ENCODE measurements at places on chromosomes 3 and 15.

- DNase-seq, result no peak
Observed at GRCh38 chr3:16538507-16538906, 25.0 kb upstream of the RFTN1 start.

- no peak for DNase-seq
Observed at GRCh38 chr15:78392430-78392829, 45.6 kb upstream of the IREB2 start.

DNA sequence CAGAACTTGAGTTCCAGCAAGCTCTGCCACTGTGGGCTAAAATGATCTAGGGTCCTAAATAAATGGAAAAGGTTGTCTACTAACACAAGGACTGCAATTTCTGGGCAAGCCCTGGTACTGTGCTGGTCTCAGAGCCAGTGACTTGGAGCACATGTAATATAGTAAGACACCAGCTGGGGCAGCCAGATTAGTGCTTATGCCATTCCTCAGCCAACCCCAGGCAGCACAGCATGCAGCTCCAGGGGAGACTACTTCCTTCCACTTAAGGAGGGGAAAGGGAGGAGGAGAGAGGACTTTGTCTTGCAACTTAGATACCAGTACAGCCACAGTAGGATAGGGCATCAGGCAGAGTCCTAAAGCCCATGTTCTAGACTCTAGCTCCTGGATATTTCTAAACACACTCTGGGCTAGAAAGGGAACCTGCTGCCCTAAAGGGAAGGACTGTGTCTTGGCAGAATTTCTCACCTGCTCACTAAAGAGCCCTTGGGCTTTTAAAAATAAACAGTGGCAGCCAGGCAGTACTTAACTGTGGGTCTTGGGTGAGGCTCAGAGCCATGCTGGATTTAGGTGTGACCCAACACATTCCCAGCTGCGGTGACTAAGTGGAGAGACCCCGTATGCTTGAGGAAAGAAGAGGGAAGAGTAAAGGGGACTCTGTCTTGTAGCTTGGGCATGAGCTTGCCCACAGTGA is 223.7 kb upstream of the BCHE start:
- DNase-seq, result no peak

- DNase-seq, result no peak
Observed at GRCh38 chr3:107796791-107797190, 274.0 kb downstream of the BBX start.

DNA sequence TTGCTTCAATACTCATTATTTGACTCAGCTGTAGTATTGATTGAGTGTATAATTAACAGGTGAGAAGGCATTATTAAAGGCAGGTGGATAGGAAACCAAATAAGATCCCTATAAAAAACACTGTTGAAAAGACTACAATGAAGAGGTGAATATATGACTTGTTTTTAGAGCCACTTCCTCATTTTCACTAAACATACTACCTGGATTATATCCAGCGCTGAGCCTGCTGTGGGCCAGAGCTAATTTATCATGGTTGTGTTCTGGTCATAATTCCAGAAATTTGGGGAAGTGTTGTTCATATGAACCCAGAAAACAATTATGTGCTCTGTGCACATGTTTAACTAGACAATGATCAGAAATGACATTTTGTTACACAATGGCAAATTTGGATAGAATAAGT is 235.3 kb upstream of the MME start:
- DNase-seq, result no peak

GRCh38 chr3:194247350-194247740 is 103.8 kb downstream of the CPN2 start:
- DNase-seq, result no peak

DNA sequence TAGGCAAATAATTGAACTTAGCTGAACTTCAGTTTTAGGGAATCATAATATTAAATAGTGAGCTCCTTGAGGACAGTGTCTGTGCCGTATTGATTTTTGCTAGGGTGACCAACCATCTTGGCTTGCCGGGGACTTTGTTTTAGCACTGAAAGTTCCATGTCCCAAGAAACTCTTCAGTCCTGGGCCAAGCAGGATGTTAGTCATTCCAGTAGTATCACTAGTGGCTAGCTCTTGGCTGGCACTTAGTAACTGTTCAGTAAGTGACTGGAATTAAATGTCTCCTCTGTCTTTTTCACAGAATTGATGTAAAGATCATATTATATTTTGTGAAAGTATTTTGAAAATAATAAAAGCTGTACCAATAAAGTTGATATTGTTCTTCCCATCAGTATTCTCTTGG is 42.3 kb downstream of the RSRC1 start:
- no peak for DNase-seq

DNA sequence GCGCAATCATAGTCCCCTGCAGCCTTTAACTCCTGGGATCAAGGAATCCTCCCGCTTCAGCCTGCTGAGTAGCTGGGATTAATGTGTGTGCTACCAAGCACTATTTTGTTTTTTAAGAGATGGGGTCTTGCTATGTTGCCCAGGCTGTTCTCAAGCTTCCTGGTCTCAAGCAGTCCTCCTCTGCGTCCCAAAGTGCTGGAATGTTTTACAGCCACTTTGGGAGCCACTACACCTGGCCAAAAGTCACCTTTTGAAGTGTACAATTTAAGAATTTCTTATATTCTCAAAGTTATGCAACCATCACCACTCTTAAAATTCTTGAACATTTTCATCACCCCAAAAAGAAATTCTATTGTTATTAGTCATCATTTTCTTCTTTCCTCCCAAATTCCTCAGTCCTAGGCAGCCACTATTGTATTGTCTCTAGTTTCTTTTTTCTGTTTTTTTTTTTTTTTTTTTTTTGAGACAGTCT is 17.8 kb downstream of the CDV3 start:
- DNase-seq, result no peak

DNA sequence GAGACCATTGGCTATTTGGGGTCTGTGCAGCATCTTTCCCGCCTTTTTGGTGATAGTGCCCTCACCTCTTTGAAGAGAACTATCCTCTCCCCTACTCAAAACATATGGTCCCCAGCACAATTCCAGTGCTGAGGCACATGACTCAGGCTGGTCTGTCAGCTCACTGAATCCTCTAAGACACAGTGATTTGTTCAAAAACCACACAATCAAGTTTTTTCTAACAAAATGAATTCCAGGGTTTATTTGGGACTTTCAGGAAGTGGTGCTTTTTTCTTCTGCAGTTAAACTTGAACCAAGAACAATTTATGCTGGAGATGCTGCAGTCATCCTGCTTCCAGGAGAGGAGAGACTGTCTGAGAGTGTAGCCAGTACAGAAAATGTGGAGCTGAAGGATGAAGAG is 142.5 kb upstream of the LMCD1 start:
- no peak for DNase-seq

DNA sequence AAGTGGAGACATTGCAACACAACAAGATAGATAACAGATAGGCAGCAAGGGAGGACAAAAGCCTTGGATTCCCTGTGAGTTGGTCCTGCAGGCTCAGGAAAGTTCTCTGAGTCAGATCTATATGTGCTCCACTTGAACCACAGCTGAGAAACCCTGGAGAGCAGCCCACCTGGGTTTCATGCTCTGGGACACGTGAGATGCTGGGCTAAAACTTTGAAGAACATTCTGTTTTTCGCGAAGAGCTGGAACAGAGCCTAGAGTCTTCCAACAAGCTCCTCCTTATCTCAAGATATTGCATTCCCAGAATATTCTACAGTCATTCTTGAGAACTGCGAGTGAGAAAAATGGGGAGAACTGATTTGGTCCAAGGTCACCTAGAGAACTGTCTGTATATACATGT is 583.0 kb upstream of the ROBO1 start:
- DNase-seq, result no peak

- DNase-seq, result no peak
Observed at GRCh38 chr3:187935623-187936156, 190.4 kb upstream of the BCL6 start.

DNA sequence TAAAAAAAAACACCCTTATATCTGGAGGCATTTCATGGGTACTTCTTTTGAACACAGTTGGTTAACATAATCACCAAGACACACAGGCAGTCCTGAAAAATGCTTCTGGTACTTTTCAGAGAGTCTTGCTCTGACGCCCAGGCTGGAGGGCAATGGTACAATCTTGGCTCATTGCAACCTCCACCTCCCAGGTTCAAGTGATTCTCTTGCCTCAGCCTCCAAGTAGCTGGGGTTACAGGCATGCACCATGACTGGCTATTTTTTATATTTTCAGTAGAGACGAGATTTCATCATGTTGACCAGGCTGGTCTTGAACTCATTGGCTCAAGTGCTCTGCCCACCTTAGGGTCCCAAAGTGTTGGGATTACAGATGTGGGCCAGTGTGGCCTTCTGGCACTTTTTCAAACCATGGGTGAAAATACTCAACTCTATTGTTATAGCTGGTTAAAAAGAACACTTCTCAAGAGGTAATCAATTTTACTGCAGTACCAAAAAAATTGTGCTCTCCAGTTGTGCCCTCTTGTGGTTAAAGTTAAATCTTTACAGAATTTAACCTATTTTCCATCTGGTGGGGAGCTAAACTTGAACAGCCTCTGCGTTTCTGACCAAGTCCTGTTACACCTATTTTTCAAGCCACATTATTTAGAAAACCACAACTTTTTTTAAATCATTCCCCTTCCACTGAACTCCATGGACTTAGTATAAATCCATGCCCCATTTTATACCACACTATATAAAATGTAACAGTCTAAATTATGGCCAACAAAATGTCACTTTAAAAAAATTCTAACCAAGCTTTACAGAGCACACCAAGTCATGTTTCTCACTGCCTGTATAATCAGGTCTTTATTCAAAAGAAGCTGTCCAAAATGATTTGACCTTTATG is 1.2 kb upstream of the SNAPC5 start:
- DNase-seq, result no peak

DNA sequence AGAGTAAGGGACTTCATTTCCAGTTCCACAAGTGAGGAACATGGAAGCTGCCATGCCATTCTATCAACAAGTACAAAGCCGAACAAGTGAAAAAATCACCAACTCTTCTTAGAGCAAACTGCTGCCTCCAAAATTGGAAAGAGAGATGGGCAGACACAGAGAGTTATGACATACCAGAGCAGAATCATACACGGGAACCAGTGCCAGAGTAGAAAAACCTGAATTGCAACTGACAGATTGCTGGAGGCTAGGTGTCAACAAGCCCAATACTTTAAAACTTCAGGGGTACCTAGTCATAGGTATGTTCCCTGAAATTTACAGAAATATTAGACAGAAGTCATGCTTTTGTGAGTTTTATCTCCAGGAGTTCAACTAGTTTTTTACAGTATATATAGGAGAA is 62.0 kb downstream of the TTBK2 start:
- DNase-seq, result no peak

GRCh38 chr15:99054025-99054387 is 46.4 kb upstream of the PGPEP1L start:
- DNase-seq, result no peak

GRCh38 chr15:33074942-33075341 is 119.6 kb downstream of the FMN1 start:
- no peak for DNase-seq

All from esophagus squamous epithelium (tissue), 5 donors.